ENCODE measurements at places on chromosomes 4 and X.

DNA sequence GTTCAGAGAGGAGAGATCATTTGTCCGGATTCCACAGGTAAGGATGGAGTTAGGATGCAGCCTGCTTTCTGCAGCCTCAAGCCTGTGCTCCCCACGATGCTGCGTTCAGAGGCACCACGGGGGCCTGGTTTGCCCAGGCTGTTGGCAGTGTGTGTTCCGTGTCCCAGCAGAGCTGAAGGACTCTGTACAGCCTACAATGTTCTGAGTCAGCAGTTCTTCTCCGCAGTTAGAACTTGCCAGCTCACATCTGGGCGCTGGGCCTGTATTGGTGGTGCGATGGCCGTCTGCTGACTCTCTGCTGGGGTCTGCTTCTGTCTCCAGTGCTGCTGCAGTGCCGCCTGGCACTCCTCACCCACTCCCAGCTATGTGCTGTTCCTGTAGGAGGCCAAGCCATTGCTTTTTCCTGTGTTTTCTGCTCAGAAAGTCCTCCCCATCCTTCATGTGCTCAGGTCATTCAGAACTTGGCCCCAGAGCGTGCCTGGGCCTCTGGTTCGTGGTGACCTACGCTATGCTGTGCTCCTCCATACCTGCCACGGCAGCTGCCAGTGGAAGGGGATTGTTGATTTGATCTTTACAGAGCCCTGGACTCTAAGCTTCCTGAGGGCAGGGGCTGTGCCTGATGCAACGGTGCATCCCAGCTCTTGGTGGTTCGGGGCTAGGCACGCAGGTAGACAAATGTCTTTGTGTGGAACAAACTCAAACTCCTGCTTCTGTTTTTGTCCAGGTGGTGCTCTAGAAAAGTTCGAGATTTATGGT, 42.6 kb upstream of the TADA2B start:
- no peak for DNase-seq

GRCh38 chr4:123997776-123998449, 601.3 kb downstream of the SPRY1 start:
- DNase-seq: no peak

- DNase-seq: no peak
These were observed 344.2 kb downstream of the CBLL2 start for GRCh38 chrX:22616867-22617266.

DNA sequence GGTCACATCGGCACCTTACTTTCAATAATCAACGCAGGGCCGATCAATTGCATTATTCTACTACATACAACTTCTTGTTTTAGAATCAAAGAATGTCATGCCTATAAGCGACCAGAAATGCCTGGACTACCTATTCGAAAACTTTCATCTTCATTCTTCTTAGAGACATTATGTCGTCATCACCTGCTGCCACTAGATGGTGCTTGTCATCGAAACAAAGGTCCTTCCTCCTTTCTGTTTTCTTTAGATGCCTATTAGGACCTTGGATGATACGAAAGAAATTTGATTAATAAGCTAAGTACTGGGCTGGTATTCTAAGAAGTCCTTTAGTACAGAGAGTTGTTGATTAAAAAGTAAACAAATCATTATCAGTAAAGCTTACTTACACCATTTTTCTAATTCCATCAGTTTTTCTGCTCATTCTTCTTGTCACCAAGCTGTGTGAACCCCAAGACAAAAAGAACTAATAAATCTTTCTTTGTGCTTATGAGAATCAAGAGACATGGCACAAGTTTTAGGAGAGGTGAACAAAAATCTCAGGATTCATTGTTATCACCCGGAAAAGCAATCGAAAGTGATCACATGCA, 154.5 kb upstream of the SLC4A4 start:
- DNase-seq: peak; percentile 8

- no peak for DNase-seq
These were observed 10.6 kb downstream of the ADAM29 start for GRCh38 chr4:174928575-174929253.

DNA sequence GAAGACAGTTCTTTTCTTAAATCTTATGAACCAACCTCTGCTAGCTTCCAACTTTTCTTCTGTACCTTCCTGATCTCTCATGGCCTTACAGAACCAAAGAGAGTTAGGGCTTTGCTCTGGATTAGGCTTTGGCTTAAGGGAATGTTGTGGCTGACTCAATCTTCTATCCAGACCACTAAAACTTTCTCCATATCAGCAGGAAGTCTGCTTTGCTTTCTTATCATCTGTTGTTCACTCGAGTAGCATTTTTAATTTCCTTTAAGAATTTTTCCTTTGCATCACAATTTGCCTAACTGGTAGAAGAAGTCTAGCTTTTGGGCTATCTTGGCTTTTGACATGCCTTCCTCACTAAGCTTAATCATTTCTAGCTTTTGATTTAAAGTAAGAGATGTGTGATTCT, 167.0 kb downstream of the TBCK start:
- DNase-seq: no peak

- DNase-seq: no peak
These were observed 112.6 kb downstream of the TMA16 start for GRCh38 chr4:163606896-163607691.

- no peak for DNase-seq
These were observed 7.1 kb downstream of the CA5B start for GRCh38 chrX:15745179-15745578.

GRCh38 chr4:172649143-172649542, 519.5 kb upstream of the GALNT7 start:
- DNase-seq: no peak

GRCh38 chrX:3532581-3533085, 180.8 kb downstream of the PRKX start:
- no peak for DNase-seq
